Stimulated activated CD4-positive, alpha-beta T cell treated with anti-CD3 and anti-CD28 coated beads, TNF-alpha, amount 100 ng/mL, for 48 hours (primary cell): ENCODE measurements at places on chromosomes 7 and 10.

DNA sequence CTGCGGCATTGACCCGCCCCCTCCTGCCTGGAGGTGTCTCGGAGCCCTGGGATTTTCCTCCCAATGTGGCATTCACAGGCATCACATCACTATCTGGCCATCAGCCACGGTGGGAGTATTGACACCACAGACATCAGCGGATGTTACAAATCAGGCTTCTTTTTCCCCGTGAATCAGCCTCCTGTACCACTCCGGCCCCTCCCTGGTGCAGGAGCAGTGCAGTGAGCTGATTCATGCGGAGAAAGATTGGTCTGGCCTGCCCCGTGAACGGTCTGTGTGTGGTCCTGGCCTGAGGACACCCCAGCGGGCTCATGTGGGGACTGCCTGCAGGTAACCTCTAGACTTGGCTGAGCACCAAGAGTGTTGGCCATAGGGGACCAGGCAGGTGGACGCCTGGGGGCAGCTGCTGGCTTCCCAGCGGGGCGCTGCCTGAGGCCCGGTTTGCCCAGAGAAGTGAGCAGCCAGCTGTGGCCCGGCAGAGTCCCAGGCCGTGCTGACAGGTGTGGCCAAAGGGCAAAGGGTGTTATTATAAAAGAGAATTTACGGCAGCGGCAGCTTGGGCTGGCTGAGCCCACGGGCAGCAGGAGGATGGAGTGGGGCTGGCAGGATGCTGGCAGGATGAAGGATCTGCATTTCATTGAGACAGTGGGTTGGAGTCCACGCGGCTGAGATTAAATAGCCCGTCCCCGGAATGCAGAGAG is 32.1 kb upstream of the GNA12 start:
- no peak for DNase-seq

GRCh38 chr7:130993671-130994365 is 259.8 kb upstream of the KLF14 start:
- no peak for DNase-seq

GRCh38 chr7:127387974-127388373 is 4.5 kb downstream of the ZNF800 start:
- no peak for DNase-seq

DNA sequence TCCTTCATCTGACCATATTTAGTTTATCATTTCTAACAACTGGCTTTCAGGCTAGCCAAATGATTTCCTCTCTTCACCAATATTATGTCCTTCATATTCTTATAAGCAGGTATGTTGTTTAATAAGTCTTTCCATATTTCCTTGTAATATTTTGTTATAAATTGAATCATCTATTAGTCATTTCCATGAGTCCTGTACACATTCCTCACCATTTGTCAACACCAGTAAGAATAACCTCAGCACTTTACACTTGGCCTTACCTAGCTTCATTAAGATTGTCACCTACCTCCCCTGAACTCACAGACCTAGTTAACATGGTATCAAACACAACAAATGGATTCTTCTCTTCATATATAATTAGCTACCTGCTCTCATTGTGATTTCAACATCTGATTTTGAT is 282.3 kb downstream of the SEMA3D start:
- no peak for DNase-seq

GRCh38 chr7:127918130-127918529 is 113.1 kb downstream of the LRRC4 start:
- no peak for DNase-seq

- DNase-seq: no peak
These were observed 137.0 kb downstream of the TMEM178B start for GRCh38 chr7:141210862-141211261.

DNA sequence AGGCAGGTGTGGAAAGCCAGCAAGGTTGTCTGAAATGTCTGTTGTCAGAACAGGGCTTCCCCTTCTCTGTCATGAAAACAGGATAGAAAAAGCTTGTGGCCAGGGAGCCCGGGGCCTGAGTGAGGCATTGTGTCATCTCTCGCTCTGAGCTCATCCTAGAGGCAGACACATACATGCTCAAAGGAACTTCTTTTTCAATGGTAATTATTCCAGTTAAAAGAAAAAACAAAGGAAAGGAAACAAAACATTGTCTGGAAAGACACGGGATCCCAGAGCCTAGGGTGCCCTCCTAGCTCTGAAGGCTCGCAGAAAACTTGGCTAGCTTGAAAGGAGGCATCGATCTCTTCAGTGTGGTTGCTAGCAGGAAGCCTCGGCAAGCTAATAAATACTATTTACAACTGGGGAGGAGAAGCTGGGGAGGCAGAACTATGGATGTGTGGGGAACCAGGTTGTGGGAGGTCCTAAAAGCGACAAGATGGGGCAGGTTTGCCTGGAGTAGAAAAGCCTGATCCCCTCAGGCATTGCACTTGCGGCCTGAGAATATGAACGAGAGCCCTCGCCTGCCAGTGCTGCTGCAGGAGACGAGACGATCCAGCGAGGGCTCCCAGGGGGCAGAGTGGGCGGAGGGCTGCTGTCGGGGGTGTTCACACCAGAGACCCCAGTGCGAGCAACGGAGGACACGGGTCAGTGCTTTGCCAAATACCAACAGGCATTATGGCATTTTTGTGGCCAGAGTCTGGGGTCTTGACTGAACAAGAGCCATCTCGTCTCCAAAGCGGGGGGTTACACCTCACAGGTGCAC is 32.8 kb upstream of the DGKI start:
- no peak for DNase-seq

DNA sequence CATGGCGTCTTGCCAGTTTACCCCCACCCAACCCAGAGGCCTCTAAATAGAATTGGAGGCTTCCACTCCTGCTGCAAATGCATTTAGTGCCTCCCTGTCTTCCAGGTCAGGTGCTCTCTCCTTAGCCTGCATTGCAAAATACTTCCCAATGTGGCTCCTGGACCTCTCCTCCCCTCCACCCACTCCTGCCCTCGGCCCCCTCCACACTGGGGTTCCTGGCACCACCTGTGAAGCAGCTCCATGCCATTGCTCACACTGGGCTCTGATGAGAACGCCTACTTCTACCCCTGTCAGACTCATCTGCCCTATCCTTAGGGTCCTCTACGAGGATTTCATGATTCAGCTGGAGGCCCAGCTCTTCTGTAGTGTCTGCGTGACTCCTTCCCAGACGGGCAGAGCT is 37.4 kb downstream of the C10orf120 start:
- no peak for DNase-seq

- no peak for DNase-seq
These were observed 14.0 kb downstream of the GATAD1 start for GRCh38 chr7:92461027-92462003.

GRCh38 chr10:69428165-69428564 is 11.4 kb upstream of the TACR2 start:
- DNase-seq: no peak

GRCh38 chr10:201328-201771 is 66.1 kb downstream of the ZMYND11 start:
- DNase-seq: no peak
